Activated naive CD8-positive, alpha-beta T cell treated with anti-CD3 and anti-CD28 coated beads, Interleukin-2, amount 50 U/mL, for 16 hours (primary cell): ENCODE measurements at places on chromosomes 7 and 10.

DNA sequence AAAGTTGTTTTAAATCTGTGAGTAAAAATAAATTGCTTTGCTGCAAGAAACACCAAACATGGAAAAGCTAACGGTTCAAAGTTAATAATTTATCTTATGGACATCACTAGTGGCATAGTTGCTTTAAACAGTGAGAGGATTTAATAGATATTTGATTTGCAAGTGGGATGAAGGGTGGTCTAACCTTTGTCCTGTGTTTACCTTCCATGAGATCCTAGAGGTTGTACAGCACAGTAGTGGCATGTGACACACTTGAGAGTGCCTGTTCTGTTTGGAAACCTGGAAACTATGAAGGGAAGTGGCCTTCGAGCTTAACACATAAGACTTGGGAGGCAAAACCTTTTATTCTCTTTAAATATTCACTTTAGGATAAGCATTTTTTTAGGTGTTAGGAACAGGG, 16.0 kb downstream of the EGFR start:
- no peak for DNase-seq

DNA sequence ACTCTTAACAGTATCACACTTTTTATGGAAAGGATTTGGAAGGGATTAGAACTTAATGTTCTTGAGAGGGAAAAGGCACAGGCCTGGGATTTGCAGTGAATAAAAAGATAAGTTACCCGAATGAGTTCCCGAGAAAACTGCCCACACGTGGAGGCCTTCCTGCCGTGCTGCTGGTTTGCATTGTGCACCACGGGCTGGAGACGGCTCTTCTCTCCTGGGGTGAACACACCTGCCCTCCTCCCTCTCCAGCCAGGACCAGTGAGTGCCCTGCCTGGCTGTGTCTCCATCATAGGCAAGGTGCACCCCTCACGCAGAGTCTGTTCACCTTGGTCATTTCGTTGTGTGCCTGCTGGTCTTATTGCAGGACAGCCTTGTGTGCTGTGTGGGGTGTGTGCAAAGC, 336.3 kb upstream of the SHH start:
- DNase-seq = no peak

- no peak for DNase-seq
Observed at GRCh38 chr10:74418285-74418872, 267.4 kb downstream of the ADK start.

GRCh38 chr10:3806603-3807002, 21.6 kb upstream of the KLF6 start:
- no peak for DNase-seq

GRCh38 chr10:62433181-62433692, 59.1 kb downstream of the ZNF365 start:
- DNase-seq = peak; percentile 6

- no peak for DNase-seq
Observed at GRCh38 chr7:137342265-137342664, 1.3 kb downstream of the PTN start.

GRCh38 chr10:62175251-62175650, 93.4 kb downstream of the RTKN2 start:
- no peak for DNase-seq

DNA sequence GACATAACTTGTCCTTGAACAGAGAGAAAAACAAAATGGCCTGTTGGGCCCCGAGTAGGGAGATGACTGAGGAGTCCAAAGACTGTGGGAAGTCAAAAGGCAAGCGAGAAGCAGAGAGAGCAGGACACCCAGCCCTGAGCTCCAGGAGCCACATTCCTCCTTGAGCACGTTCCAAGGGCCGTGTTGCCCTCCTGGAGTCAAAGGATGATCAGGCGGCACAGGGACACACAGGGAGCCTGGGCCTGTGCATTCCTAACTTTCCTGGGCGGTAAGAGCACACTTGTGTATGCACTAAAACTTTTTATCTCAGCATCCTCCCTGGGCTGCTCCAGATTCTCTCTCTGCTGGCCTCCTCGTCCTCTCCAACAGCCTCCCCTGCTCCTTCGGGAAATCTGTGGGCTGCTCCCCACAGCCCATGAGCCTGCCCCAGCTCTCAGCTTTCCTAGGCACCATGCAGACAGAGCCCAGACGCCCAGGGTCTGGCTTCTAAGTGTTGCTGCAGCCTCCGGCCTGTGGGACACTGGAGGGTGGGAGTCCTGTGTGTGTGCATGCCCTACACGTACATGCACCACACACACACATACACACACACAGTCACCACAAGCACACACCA, 281.8 kb downstream of the POU6F2 start:
- DNase-seq = no peak

- DNase-seq = no peak
Observed at GRCh38 chr10:8416760-8417159, 362.3 kb downstream of the GATA3 start.

GRCh38 chr7:81469869-81470723, 299.8 kb downstream of the HGF start:
- DNase-seq = no peak

DNA sequence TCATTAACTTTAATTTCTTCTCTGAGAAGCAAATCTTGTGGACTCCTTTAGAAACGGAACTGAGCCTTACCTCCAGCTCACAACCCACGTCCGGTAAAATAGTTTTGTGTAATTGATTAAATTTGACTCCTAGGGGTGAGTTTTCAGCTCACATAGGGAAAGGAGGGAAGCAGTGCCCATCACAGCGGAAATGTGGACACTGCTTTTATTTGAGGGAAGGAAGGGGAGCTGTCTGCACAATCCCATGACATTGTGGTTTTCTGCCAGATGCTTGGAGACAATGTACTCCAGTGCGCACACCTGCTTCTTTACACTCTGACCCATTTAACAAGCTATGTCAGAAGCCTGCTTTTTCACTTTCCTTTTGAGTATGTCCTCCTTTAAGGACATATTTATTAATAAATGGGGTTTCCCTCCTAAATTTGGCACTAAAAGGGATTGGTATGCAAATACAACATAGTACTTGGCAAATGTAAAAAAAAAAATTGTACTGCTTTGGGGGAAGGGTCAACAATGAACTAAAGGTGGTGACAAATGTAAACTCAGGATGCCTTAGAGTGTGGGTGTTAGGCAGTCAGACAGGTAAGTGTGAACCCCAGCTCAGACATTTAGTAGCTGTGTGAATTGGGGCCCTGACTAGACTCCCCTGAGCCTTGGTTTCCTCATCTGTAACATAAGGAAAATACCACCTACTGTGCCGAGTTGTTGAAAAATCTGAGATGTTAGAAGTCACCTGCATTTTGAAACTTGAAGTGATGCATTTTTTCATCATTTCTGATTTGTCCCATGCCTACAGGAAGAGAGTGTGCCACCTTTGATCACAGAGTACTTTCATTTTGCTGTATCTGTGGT, 90.2 kb upstream of the KLF6 start:
- no peak for DNase-seq

- DNase-seq = no peak
Observed at GRCh38 chr7:83101530-83101929, 61.2 kb downstream of the PCLO start.

DNA sequence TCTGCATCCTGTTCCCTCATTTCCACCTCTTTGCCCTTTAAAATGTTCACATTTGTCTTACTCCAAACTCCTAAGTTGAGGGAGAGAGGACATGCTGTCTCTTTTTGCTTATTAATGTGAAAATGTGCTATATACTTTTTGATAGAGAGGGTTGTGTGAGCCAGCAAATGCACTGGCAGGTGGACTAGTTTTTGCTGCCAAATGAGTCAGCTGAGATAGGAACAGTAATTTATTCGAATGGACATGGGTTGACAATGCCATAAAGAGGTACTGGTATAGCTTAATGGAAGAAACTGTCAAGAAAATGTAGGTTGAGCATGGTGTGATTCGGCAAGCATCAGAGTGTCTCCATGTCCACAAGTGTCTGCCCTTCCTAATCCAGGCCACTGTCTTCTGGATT, 9.2 kb upstream of the TRUB1 start:
- DNase-seq = no peak

GRCh38 chr10:80647173-80647833, 109.6 kb downstream of the SH2D4B start:
- DNase-seq = no peak

GRCh38 chr7:157888579-157888978, 551.8 kb downstream of the DNAJB6 start:
- no peak for DNase-seq

DNA sequence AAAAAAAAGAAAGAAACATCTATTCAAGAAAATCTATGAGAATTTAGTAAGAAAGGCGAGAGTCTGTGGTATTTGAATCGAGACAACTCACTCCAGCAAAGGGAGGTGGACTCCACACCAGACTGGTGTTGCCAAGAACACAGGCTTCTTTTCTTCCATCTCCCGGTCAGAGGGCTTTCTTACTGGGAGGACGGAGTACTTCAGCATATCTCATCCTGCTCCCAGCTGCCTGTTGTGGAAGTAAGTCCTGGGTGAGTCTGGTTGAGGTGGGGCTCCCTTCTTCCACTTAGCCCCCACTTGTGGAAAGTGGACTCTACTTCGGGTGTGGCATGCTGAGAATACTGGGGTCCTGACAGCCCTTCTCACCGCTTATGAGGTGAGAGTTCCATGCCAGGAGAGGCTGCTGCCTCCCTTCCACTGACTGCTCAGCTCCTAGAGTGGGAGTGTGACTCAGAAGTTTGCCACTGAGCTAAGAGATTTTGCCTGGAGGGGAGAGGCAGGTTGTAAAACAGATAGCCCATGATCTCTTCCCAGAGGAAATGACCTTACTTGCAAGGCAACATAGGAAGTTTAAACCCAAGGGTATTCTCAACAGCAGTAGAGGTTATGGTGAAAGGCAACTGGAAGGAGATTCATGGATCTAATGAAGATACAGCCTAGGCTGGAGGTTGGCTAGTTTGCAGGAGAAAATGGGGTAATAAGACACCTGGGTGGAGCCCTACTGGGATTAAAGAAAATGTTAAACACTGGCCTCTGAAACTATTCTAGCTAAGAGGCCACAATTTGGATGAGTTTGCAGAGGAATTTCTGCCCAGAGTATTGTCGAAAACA, 3.5 kb upstream of the NACAD start:
- DNase-seq = no peak
